Stromal cell of bone marrow (primary cell): ENCODE measurements at places on chromosomes 1 and 21.
A peak's percentile ranks its signal among the peaks of the same experiment; 100 is the strongest.

GRCh38 chr1:33299461-33300155, 21.3 kb downstream of the A3GALT2 start:
- no peak for DNase-seq

DNA sequence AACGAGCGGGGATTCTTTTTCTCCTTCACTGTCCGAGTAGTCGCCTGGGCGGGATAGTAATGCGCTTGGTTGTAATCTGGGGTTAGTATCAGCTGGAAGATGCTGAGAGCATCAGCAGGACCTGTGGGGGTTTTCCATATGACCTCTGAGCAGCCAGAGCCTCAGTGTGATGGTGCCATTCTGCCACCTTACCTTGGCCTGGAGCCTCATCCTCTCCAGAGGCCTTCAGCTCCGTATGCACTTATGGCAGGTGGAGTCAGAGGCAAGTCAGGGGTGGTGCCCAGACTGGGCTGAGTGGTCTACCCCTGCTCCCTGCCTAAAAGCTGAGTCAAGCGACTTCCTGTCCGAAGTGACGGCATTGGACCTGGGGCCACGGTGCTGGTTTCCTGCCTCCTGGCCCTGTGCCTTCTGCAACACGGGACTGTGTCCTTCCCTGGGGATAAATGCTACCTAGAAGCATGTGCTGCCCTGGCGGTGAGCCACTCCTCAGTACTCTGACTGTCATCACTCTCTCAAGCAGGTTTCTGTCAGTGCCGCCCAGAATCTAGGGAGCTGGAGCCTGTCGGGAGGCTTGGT, 24.7 kb downstream of the TENT5C start:
- DNase-seq: no peak

- DNase-seq: no peak
Observed at GRCh38 chr21:37101384-37101783, 28.3 kb downstream of the TTC3 start.

DNA sequence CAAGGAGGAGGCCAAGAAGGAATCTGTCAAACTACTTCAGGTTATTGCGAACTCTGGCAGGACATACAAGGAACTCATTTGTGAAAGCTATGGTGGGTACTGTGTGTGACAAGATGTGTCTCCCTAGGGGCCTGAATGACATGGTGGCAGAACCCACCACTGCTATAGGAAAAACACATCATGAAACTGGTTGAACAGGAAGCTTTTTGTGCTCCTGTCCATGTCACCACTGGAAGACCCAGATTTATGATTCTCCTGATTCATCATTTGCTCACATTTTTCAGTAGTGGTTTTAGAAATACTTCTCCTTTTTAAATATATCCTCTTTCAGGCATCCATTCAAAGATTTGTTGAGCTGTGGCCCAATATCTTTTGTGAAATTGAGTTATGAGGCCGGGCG, 23.6 kb downstream of the ARMH1 start:
- DNase-seq: no peak

GRCh38 chr1:41875487-41875886, 43.2 kb downstream of the HIVEP3 start:
- no peak for DNase-seq

DNA sequence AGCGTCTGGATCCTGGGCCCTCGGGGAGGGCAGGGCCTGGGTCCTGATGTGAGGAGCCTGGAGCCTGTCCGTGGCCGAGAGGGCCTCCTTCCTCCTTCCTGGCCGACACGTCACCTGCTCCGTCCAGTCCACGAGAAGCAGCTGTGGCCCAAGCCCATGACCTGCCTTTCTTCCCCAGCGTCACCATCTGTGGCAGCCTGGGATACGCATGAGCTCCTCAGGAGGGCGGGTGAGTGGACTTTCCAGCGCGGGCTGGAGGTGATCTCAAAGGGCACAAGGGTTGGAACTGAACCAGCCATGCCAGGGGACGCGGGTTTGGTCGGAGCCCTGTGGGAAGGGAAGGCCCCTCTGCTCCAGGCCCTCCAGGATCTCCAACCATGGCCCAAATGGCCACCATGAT, 90.4 kb downstream of the DHRS3 start:
- DNase-seq: no peak

- DNase-seq: no peak
Observed at GRCh38 chr1:98887507-98887906, 117.2 kb downstream of the PLPPR5 start.

- DNase-seq: no peak
Observed at GRCh38 chr1:61047061-61047460, 35.3 kb upstream of the NFIA start.

GRCh38 chr1:112319371-112320040, 76.5 kb upstream of the CTTNBP2NL start:
- no peak for DNase-seq

- DNase-seq: no peak
Observed at GRCh38 chr1:1920608-1921458, 1.8 kb upstream of the TMEM52 start.

DNA sequence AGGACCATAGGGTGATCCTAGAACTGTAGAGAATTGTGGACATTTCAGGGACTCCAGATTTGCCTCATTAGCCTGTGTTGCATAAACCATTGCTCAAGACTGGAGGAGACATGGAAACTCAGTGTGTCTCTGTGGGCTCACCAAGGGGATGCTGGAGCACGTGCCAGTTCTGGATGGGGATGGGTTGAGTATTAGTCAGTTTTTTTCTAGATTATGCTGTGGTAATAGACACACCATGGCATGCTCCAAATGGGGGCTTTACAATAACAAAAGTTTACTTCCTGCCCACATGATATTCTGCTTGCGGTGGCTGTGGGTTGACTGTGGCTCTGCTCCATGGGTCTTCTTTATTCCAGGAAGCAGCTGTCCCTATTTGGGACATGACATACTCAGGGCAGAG, 125.4 kb downstream of the FOXD2 start:
- peak; percentile 56 for DNase-seq

DNA sequence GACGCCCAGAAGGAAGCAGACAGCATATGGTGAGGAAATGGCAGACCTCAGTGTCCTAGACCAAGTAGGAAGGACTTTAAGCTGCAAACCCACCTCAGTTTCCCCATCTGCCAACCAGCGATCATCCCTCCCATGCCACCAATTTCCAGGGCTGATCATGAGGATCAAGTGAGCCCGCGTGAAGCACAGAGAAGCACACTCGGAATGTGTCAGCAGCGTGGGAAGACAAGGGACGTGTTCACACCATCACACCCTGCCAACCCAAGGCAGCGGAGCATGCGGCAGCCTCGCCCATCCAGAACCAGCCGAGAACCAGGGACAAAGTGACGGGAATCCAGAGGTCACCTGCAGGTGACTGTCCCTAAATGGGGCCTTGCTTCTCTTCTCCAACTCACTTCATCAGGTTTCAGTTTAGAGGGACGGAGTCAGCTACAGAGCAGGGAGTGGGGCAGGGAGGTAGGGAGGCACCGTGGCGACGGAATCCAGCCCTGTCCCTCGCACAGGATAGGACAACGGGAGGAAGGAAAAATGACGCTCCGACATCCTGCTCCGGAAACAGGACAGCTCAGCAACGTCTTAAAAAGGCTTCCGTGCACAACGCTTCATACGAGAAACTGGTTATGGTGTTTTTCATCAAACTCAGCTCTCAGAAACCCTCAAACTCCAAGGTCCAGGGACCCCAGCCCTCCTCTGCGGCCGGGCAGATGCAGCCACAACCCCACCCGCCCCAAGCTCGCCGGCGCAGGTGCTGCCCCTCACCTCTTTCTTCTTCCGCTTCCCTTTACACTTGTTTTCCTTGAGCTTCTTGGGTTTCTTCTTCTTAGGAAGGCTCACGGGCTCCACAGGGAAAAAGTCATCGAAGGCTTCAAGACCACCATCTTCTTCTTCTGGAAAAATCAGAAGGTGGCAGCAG, 12.5 kb downstream of the CHD5 start:
- no peak for DNase-seq

- no peak for DNase-seq
Observed at GRCh38 chr21:35920436-35920835, 139.9 kb downstream of the SETD4 start.

- peak; percentile 54 for DNase-seq
Observed at GRCh38 chr21:44875316-44875700, 1.8 kb upstream of the PTTG1IP start.

DNA sequence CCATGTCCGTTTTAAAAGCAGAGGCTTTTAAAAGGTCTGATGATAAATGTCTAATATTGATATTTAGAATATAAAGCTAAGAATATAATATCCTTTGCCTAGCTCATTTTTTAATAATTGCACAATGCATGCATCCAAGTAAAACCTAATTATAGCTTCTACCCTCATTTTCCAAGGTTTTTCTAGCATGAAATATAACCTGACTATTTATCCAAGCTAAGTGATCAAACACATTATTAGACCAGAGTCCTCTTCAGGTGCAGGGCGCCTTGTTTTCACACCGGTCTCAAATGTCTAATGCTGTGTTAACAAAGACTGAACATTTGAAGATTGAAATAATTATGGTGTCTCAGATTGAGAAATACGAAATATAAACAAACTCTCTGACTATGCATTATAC, 648.9 kb upstream of the CXADR start:
- DNase-seq: no peak

- DNase-seq: no peak
Observed at GRCh38 chr1:12585951-12586942, 31.8 kb downstream of the DHRS3 start.

- DNase-seq: peak; percentile 65
Observed at GRCh38 chr1:85091671-85092280, 43.5 kb upstream of the MCOLN3 start.

- no peak for DNase-seq
Observed at GRCh38 chr1:215772151-215772550, 205.0 kb downstream of the KCTD3 start.

DNA sequence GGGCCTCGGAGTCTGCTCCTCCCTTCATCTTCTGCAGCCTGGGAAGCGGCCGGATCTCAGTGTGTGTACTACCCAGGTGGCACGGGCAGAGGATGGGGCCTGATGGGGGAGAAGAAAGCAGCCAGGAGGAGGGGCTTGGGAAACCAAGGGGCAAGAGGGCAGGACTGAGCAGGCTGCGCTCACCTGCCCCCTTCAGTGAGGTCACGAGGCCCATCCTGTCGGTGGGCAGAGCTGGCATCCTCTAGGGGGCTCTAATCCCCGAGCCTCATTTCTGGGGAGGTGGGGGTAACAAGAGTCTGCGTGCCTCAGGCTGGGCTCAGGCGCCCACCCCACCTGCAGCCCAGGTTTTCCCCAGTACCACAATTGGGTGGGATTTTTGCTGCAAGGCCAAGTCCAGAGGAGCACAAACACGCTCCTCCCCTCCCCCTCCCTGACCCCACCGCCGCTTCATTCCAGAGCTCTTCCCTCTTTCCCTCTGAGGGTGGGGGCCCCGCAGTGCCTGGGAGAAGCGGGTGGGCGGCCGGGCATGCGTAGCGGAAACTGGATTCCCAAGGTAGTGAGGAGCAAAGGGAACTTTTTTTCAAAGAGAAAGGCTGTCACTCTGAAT, 1.8 kb upstream of the WNT3A start:
- DNase-seq: no peak

DNA sequence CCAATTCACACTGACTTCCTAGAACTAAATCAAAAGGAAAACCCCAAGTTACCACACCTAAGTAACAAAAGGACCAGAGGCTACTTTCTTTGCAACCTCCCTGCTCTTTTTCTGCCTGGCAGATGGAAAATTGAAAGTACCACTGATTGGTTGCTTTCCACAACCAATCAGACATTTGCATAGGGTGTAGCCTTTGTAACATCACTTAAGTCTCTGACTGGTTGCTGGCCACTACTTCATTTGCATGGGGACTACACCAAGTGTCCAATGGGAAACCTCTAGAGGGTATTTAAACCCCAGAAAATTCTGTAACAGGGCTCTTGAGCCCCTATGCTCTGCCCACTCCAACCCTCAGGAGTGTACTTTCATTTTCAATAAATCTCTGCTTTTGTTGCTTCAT, 365.0 kb downstream of the LTN1 start:
- DNase-seq: no peak

- DNase-seq: no peak
Observed at GRCh38 chr1:160244209-160244608, 18.1 kb downstream of the DCAF8 start.

DNA sequence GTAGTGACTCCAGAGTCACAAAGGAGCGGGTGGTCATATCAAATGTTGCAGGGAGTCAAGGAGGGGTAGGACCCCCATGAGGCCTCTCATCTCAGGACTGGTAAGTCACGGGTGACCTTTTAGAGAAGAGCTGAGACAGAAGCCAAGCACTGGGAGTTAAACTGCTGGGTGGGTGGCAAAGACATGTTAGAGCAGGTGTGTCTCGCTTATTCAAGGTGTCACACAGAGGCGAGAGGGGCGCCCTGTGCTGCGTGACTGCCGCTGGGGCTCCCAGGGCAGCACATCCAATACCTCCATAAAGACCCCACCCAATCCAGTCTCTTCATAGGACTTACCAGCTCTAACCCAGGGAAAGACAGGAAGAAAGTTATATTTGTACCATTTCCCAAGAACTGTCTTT, 15.2 kb downstream of the CASQ2 start:
- no peak for DNase-seq

DNA sequence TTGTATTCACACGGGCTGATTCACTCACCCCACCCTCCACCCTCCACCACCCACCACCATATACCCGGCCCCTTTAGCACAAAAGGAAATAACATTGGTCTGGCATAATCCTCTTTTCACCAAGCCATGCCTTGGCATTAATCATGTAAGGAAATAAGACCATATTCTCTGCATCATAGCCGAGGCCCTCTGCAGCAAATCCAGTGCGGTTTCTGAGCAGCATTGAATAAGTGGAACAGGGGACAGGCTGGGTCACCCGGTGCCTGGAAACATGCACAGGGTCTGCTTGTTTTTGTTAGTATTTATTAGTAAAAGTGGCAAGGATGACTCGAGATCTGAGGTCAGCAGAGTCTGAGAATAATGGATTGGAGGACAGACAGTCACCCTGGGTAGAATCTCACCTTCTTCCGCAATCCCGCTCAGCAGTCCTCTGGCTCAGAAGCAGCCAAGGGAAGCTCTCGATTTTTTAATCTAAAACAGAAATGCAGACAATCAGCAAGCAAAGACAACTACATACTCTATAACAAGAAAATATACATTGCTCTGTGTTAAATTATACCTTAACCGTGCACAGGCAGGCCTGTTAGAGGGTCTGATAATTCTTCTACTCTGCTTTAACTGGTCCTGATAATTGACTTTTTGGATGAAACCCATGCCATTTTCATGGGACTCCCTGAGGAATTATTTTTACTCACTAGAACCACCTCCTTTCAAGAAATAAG, 52.4 kb upstream of the CDC42BPA start:
- DNase-seq: peak; percentile 21

DNA sequence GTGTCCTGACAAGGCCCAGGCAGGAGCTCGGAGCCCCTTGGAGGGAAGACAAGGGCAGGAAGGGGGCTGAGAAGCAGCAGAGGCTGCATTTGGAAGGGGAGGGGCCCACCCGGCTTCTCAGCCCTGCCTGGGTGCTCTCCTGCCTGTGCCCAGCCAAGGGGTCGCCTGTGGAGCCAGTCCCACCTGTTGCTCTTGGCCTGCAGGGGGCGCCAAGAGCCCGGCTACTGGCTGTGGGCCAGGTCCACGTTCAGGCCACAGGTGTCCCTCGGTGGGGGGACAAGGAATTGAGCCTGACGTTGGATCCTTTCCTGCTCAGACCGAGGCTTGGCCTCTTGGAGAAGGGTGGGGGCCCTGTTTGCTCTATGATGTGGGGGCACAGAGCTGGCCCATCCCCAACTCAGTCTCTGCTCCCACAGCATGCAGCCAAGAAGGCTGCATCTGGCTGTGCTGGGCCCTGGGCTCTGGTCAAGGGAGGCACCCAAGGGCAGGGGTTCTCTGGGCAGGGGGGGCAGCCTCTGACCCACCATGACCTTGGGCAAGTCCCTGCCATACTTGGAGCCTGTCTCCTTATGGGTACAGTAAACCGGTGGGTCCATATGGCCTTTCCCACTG, 10.9 kb downstream of the WNT4 start:
- DNase-seq: no peak
